CD4-positive, alpha-beta T cell treated with Interleukin-15 for 4 hours (primary cell): ENCODE measurements at places on chromosomes 1 and 21.

DNA sequence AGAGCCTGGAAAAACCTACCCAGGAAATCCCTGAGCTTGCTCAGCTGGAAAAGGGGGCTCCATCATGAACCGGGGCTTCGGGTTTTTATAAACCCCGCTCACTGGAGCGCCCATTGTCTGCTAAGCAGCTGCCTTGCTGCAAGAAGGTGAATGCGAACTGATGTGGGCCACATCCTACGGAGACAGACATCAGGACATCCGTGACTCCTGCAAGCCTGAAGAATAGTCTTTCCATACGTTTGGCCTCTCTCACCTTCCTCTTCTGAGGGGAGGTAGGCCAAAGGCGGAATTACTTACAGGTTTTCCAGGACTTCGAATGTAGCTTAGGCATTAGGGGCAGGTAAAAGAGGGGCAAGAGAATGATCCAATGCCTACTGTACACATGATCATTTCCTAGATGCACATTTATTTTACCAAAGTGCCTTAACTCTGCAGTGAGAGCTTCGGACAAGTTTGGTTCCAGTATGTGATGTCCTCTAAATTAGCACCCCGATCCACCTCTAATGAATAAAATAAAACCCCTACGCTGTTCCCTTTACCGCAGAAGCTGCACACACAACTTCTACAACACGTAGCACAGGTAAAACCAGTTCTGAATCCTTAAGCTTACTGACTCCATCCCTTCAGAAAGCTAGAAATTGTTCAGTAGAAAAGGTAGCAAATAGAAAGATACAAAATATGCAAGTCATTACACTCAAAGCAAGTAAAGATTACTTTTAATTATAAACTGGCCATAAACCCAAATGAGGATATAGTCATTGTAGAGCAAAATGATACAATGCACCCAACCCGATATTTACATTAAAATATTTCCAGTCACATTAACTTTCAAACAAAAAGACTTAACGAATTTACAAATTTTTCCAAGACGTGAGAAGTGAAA lies 866 bp upstream of the SORT1 start:
- no peak for DNase-seq

- DNase-seq = no peak
Observed at GRCh38 chr1:175045519-175045918, 22.1 kb upstream of the TNN start.

GRCh38 chr1:85327759-85328158 lies 51.3 kb upstream of the BCL10 start:
- no peak for DNase-seq

GRCh38 chr1:184535191-184535970 lies 148.6 kb downstream of the C1orf21 start:
- no peak for DNase-seq

GRCh38 chr1:92563457-92564216 lies 76.9 kb upstream of the GFI1 start:
- no peak for DNase-seq

DNA sequence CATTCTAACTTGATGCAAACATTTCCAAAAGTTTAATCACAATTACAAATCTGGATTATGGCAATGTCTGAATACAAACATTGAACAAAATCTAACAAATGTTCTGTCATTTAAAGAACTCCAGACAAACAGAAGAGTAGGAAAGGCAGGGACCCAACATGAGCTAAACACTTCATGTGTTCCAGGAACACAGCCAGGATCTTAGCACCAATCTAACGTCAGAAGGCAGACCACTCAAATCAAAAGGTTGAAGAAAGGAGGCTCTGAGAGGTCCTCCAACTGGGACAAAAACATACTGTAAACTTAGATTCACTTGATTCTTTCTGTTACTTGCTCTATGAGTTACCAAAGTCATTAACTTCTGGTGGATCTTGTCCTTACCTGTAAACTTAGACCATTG lies 374.0 kb downstream of the NEGR1 start:
- no peak for DNase-seq

- no peak for DNase-seq
Observed at GRCh38 chr1:92326681-92327080, 27.8 kb downstream of the RPAP2 start.

- peak; percentile 65 for DNase-seq
Observed at GRCh38 chr1:206784471-206784903, 12.2 kb upstream of the IL10 start.

DNA sequence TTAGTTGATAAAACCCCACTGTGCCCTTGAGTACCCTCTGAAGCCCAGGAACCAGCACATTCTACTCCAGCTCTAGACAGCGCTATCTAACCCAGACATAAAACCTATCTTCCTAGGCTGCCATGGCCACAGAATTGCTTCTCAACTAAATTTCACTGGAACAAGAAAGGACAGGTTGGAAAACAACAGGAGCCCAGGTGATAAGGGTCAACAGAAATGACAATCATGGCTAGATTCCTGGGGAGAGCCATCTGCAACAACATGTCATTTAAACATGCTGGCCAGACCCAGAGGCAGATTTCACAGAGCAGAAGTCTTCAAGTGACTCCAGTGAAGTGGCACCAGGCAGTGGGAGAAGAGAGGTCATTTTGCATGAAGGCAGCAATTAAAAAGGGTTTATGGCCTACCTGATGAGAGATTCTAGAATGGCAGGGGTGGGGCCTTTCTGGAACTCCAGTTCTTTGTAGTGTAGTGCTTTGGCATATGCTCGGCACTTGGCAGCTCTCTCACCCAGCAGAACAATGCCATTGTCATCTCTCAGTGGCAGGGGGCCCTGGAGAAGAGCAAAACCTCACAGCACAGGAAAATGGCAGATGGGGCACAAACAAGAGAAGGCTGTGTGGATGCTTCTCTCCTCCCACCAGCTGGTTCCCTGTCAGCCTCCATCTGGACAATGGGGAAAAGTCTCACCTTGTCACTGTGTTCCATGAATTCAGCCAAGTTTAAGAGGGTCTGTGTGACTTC lies 9.9 kb downstream of the ANGPTL7 start:
- no peak for DNase-seq

- no peak for DNase-seq
Observed at GRCh38 chr1:150836129-150836773, 28.2 kb upstream of the CTSK start.

- peak; percentile 74 for DNase-seq
Observed at GRCh38 chr1:89657886-89658285, 25.0 kb downstream of the LRRC8C start.

GRCh38 chr1:54262244-54262643 lies 62.3 kb downstream of the MRPL37 start:
- no peak for DNase-seq

DNA sequence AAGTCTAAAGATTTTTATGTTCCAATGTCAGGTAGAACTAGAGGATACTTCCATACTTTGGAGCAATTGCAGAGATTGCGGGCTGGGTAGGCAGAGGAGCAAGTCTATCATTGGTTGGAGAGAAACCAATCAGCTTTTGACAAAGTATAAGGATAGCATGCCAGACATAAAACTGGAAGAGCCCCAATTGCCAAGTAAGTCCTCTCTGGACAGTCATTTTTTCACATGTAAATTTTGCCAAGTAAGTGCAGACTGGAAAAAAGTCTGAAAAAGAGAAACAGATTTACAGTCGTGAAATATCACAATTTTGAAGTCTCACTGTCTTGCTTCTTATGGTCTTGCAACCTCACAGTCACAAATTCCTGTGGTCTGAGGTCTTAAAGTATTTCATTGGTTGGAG lies 131.4 kb upstream of the C21orf91 start:
- DNase-seq = no peak

- DNase-seq = no peak
Observed at GRCh38 chr21:36701756-36702621, 3.1 kb downstream of the SIM2 start.

DNA sequence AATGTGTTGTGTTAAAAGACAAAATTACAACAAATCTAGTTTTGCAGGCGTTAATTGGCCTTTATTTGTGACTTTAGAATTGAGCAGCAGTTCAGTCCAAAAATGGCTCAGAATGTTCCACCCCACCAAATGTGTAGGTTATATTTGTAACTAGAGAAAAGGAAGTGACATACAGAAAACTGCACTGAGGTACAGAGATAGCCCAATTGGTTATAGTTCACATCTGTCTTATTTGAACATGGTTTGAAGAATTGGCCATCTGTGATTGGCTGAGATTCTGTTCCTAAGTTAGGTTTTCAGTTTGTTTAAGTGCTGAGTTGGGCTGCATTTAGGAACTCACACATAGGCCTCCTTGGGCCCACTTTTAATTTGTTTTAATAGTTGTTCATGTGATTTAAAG lies 12.0 kb upstream of the FMO2 start:
- no peak for DNase-seq

DNA sequence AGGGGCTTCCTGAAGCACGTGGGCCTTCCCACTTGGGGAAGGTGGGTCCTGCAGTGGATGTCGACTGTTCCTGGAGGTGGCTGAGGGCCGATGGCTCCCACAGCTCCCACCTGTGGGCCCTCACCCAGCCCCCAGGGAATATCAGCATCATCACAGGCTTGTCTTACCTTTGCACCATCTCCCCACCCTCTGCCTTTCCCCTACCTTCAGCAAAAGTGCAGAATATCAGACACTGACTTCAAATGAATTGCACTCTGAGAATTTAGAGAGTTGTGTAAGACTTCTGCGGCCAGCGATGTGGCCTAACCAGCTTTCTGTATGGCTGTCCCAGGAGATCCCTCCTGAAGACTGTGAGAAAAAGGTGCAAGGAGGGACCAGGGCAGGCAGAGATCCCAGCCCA lies 105.4 kb downstream of the PRDM2 start:
- DNase-seq = no peak

GRCh38 chr21:43861706-43862105 lies 3.3 kb upstream of the AGPAT3 start:
- DNase-seq = no peak

- no peak for DNase-seq
Observed at GRCh38 chr1:184370850-184371249, 16.0 kb upstream of the C1orf21 start.

DNA sequence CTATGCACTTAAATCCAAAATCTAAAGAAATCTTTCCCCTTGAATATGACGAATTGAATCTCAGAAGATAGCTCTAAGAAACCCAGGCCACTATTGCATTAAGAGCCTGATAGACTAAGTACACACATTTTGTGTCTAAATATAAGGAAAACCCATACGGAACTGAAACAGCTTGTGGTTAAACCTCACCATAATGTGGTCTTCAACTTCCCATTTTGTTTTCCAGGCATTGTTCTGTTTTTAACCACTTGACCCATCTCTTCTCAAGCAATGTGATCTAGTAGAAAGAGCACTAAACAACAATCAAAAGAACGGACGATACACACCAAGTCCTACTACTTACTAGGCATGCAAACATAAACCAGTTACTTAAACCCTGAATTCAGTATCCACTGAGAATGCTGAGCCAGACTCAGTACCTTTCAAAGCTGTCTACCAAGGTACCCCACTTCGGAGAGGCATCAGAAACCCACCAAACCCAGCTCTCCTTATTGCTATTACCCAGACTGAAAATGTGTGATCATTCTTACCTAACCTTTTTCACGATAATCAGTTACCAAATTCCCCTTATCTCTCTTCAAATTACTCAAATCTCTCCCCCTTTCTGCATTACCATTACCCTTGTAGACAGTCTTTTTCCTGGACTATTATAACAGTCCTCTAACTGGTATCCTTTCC lies 12.8 kb downstream of the OTUD7B start:
- DNase-seq = peak; percentile 12

- no peak for DNase-seq
Observed at GRCh38 chr21:46226146-46226545, 2.4 kb downstream of the LSS start.

- no peak for DNase-seq
Observed at GRCh38 chr1:31981456-31981839, 32.2 kb upstream of the KHDRBS1 start.

DNA sequence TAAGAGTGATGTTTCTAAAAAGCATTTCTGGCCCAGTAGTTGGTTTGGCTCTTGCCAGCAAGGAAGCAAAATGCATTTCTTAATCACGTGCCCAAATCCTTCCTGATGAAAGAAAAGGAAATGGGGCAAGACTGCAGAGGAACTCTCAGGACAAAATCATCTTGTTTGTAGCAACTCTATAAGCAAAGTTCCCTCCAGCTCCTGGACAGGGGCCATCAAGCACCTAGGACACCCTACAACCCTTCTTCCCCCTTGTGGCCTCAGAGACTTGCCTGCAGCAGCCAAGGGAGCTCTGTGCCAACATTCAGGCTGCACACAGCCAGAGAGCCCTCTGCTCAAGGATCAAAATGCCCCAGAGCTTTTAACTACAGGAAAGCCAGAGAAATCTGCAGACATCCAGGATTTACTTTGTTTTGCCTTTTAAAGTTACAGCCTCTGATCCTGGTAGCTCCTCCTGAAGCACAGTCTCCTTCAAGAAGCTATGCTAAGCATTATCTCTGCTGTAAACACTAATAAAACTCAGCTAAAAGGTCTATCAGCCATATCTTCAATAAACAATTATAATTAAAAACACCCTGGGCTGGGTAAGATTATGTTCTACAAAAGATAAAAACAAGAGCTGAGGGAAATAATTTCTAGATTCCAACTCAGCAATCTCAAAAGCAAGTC lies 105.0 kb downstream of the KIAA0319L start:
- no peak for DNase-seq
